ENCODE measurements at places on chromosomes 4 and X.
A peak's percentile ranks its signal among the peaks of the same experiment; 100 is the strongest.

DNA sequence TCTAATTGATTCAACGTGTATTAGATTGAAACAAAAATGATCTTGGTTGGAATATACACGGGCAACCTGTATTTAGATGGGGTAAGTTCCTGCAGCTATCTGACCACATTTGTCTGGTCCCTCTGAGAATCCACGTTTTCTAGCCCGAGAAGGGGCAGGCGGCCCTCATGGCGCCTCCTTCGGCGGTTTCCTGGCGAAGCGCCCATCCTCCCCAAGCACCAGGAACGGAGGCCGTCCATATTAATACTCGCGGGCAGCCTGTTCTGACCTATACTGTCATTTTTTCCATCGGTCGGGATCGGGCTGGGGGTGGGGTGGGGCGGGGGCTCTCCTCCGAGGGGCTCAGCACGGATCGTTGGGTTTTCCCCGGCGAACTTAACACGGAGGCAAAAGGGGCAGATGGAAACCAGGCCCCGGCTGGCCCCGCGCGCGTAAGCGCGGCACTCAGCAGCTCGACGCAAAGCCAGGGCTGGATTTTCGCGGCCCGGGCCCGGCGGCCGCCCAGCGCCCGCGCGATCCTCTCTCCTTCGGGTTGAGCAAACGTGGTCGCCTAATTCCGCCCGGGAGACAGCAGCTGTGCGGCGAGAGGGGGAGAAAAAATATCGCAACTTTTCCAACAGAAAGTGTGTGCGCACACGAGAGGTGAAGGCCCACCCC lies 77.2 kb upstream of the BCOR start:
- DNase-seq = peak; percentile 72

GRCh38 chr4:62797221-62797620 lies 1597.1 kb downstream of the ADGRL3 start:
- no peak for DNase-seq

DNA sequence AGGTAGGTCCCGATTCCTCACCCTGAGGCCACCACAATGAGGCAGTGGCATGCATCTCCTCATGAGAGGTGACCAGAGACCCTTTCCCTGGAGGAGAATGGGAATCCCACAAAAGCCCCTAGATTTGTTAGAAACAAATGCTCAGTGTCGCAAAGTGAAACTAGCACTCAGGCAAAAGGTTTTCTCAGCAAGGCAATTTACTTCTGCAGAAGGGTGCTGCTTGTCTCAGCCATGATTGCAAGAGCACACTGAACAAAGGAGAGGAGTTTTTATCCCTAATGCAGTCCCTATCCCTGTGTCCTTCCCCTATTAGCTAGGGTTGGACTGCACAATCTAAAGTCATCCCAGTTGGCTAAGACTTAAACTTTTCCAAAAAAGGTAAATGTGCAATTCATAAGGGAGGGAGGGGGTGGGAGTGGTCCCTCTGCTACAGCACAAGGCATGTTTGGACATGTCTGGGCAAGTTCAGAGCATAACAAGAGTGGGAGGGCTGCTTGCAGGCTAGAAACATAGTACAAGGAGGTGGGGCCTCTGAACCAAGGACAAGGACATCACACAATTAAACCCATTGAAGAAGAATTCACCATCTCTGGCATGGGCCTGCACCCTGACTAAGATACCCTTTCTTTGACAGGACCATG lies 185.3 kb downstream of the CCNG2 start:
- DNase-seq = no peak

GRCh38 chr4:4859325-4859798 lies at the start of gene MSX1:
TSS of gene MSX1 (plus strand) at chr4:4859665. CDS start at chr4:4859900, 235 bp downstream.
- peak; percentile 96 for DNase-seq

DNA sequence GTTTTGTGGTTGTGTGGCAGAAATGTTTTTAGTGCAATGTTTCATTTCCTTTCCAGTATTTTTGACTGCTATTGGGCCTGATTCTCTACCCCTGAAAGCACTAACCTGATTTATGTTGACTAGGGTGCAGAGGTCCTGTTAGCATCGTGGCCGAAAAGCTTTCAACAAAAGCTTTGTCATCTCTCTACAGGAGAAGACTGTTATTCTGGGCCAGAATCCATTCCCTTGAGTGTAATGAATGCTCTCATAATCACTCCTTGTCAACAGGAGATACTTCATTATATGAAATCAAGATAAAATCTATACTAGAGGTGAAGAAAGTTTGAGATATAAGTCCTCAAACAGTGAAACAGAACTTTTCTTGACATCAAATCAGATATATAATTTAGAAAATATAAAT lies 195.5 kb downstream of the ZNF330 start:
- peak; percentile 74 for DNase-seq

DNA sequence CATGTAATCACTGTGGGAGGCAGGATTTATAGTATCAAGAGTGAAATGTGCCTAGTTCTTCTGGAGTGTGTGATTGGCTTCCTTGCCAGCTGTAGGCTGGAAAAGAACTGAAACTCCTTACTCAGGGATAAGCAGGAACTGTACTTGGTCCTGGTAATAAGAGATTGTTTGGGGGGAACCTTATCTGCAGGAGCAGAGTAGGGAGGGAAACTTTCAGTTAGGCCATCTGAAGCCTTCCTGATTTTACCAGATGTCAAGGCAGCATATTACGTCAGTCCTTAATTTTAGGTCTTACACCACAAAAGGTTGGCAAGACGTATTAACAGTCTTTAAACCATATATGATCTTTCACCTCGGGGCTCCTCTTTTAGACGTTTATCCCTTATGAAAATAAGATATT lies 231.5 kb upstream of the FMR1 start:
- no peak for DNase-seq

- peak; percentile 86 for DNase-seq
These were observed 139.6 kb downstream of the SOWAHB start for GRCh38 chr4:76758290-76758882.

DNA sequence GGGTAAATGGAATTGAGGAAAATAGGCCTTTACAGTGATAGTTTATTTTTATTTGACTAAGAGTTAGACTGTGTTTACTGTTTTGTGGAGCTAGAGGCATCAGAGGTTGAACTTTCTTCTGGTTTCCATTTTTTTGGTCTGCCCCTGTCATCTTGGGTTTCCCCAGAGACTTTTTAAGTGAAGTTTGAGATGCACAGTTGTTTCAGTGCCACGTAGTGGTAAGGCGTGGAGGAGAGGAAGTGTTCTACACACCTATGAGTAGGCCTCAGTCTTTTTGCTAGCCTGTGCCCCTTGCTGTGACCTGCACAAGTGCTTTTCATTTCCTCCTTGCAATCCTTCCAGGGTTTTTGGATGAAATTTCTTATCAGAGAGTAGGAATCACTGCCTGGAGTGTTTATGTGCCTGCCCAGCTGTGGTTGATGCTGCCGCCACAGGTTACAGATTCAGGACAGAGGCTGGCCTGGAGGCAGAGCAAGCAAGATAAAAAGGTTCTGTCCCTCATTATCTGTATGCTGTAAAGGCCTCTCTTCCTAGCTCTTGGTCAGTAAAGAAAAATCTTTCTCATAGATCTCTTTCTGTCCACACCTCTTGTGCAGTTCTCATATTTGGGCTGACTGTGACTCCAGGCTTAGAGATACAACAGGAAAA lies 12.5 kb upstream of the HSFX4 start:
- DNase-seq = no peak

DNA sequence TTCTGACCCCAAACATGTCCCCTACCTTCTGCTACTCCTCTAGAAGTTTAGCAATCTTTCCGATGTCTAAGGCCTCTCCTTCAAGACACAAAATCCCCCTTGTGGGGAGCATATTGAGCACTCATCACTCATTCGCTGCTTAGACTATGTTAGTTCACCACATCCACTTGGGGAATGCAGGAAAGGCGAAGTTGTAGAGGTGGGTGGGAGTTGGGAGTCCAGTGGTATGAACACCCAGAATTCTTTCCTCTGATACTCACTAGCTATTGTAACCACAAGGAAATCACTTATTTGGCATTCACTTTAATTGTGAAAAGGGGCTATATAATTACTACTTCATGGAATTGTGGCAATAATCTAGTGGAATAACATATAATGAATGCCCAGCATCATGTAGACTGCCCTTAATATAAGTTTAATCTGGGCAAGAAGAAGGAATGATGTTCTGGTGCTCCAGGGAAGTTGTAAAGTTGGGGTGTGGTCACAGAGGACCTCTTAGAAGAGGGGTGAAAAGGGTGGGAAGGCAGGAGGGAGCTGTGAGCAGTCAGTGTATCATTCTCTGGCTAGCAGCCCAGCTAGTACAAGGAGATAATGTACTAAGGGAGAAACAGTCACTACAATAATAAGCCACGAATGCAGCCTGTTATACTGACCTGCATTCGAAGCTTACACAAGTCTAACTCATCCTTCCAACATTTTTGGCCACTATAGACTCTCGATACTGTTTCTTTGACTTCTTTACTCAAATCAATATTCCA lies 468.2 kb upstream of the DIPK2B start:
- DNase-seq = peak; percentile 94

DNA sequence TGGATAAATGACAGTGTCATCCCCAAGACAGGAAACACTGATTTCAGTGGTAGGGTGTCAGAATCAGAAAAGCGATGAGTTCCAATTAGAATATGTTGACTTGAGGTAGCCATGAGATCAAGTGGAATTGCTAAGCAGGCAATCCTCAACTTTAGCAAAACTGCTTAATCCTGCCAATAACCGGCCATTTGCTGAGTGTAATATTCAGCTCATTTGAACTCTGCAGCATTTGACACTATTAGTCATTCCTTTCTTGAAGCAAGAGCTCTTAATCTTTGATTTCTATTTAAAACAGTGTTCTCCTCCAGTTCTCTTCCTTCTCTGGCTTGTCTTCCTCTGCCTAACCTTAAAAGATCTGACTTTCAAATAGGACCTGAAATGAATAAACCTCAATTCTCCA lies 68.7 kb upstream of the DCLK2 start:
- DNase-seq = peak; percentile 25

- DNase-seq = peak; percentile 39
These were observed 279.5 kb upstream of the TAPT1 start for GRCh38 chr4:16505726-16506125.

GRCh38 chrX:67872958-67873357 lies 329.1 kb downstream of the AR start:
- DNase-seq = no peak

GRCh38 chr4:124085561-124086180 lies 626.9 kb downstream of the ANKRD50 start:
- no peak for DNase-seq

DNA sequence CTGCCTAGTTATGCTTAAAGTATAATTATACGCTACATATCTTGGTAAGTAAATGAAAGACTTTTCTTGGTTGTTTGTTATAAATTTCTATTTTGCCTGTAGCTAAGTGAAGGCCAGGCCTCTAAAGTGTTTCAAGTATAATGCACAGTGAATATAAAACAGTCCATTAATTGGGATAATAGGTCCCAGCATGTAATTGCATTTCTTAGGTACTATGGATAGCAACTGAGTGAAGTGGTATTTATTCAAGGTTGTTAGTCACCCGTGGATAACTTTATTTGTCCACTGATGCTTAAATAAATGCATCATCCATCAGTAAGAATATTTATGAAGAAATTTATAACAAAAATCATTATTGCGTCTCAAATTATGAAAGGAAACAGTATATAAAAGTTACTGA lies 59.1 kb downstream of the TEX13C start:
- no peak for DNase-seq

DNA sequence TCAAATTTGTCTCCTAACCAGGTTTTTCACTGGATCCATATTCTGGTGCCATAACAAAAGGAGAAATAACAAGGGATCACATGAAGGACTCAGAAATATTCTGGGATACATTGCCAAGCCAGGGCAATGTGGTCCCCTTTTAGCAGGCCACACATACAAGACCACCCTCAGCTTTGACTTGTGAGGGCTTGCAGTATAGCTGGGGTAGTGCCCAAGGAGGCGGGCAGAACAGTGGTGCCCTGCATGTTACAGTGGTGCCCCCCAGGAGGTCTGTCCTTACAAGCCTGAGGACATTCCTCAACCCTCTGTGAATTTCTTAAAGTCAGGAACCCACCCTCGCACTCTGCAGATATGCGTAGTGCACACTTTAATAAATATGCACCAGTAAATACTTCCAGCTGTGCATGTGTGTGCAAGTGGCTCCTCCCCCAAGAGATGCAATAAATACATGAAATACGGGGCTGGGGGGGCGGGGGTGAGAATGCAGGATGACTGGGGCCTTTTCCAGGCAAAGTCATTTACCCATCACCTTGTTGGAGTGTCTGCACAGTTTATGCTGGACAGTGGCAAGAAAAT lies 34.4 kb upstream of the TBL1X start:
- DNase-seq = no peak

DNA sequence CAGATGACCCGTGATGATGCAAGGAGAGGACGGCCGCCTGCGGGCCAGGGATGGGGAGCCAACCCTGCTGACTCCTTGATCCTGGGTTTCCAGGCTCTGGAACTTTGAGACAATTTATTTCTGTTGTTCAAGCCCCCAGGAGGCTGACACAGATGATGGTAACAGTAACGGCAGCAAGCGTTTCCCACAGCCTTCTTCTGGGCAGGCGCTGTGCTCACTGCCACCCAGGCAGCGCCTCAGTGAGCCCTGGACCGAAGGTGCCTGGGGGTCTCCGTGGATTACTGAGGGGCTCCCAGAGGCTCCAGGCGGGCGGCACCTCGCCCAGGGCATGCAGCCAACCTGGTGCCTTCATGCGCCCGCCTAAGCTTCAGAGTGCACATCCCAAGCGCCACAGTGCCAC lies 103.9 kb upstream of the AFAP1 start:
- DNase-seq = no peak

DNA sequence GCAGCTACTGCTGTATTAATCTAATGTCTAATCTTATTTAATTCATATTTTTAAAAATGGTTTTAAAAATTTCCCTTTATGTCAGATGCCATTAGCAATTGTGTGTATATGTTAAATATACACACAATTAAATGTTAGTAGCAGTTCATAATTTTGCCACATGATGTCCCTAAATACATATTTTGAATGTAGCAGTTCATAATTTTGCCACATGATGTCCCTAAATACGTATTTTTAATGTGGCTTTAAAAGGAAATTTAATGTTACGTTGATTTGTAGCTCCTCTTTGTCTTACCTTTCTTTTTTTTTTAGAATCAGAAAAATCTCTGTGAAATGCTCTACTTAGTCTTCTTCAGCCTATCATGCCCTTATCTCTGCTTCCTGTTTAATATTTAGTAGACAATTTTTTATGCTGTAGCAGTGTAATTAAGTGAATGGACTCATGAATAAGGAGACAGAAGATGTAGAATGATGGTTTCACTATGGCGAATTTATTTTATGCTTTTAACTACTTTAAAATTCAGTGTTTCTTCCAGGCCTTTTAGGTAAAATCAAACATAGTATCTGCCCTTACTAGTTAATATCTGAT lies 26.1 kb downstream of the RBM46 start:
- DNase-seq = peak; percentile 60

DNA sequence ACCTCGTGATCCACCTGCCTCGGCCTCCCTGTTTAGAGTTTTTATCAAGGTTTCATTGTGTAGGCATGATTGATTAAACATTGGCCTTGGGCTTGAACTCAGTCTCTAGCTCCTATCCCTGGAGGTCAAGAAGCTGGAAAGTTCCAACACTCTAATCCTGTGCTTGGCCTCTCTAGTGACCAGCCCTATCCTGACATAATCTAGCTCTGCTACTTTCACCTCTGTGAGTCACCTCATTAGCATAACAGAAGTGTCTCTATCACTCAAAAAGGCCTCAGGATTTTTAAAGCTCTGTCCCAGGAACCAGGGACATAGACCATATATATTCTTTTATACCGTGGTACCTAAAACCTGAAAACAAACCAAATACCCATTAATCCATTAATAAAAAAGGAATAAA lies 377.5 kb downstream of the CENPC start:
- no peak for DNase-seq
